ENCODE measurements at places on chromosomes 1 and 21.

- DNase-seq = no peak
Observed at GRCh38 chr1:185843986-185844385, 109.8 kb downstream of the HMCN1 start.

DNA sequence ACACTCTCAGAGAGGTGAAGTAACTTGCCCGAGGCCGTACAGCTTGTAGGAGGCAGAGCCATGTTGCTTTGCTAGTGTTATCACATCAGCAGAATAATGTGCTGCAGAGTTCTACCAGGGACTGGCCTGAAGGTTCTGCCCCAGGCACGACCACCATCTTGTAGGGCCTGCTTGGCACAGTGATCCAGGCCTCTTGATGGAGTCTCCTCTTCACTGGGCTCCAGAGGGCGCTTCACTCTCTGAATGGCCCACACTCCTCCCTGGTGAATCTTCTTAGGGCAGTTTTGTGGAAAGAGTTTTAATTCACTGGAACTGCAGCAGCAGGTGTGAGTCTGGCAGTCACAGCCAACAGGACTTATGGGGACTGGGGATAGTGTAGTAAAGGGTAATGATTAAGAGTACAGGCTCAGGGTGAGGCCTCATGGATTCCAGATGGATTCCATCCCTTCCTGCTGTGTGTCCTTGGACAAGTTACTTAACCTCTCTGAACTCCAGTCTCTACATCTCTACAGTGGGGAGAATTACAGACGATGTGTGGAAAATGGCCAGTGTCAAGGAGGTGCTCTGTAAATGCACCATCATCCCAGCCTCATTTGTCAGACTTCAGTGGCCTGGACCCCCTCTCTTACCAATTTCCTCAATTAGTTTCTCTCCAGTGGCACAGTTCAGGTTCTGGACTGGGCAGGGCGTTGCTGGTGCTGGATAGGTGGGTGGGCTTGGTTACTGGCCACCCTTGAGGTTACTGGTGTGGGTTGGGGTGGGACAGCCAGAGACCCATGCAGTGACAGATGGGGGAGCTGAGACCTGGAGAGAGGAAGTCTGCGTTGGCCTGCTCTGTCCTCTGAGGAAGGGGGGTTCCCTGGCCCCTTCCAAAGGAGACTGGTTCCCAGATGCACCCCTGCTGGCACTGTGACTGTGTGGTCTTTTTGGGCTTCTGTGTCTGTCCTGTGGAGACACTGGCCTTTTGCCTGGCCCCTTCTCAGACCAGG is 45.9 kb upstream of the CSF3R start:
- no peak for DNase-seq

DNA sequence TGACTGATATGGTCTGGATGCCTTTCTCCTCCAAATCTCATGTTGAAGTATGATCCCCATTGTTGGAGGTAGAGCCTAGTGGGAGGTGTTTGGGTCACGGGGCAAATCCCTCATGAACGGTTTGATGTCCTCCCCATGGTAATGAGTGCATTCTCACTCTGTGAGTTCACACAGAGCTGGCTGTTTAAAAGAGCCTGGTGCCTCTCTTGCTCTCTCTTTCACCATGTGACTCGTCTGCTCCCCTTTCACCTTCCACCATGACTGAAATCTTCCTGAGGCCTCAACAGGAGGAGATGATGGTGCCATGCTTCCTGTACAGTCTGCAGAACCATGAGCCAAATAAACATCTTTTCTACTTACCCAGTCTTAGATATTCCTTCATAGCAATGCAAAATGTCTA is 30.2 kb downstream of the ALDH9A1 start:
- no peak for DNase-seq

DNA sequence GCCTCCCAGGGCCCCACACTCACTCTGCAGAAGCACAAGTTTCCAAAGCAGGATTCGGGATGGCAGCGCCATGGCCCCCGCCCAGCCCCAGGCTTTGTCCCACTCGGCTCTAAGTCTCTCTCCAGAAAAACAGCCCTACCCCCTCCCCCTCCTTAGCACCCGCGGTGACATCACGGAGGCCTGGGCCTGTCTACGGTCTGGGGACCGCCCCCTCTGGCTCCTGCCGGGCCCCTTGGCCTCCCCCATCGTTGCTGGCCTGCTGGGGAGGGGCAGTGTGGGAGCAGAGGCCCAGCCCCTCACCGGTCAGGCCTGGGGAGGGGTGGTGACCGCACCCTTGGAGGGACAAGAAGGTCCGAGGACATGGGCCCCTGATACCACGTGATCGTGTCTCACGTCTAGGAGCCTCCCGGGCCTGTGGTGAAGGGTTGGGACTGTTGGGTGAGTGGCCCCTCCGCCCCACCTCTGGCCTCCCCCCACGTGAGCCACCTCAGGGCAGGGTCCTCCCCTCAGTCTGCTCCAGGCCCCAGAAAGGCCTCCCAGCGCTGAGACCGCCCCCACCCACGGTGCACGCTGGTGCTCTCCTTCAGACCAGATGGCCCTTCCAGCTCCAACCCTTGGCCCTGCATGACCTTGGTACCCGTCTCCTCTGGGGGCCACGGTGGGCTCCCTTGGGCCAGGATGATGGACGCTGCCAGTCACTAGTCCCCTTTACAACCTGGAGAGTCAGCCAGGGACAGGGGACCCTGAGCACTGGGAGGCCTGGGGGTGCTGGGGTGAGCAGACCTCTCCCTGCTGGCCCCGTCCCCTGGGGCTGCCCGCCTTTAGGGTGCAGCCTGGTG is at the start of gene MXRA8:
Gene MXRA8 (minus strand): TSS at position 123 of the 839 bp plus-strand sequence. CDS start 51 bp downstream, at position 72.
- no peak for DNase-seq
